ENCODE measurements at places on chromosomes 4 and X.

- no peak for DNase-seq
Measured at GRCh38 chrX:103549916-103550315, 30.6 kb upstream of the RAB40A start.

GRCh38 chr4:23135792-23136645 lies 443.3 kb downstream of the GBA3 start:
- no peak for DNase-seq

GRCh38 chrX:22090181-22090580 lies 58.1 kb downstream of the PHEX start:
- no peak for DNase-seq

DNA sequence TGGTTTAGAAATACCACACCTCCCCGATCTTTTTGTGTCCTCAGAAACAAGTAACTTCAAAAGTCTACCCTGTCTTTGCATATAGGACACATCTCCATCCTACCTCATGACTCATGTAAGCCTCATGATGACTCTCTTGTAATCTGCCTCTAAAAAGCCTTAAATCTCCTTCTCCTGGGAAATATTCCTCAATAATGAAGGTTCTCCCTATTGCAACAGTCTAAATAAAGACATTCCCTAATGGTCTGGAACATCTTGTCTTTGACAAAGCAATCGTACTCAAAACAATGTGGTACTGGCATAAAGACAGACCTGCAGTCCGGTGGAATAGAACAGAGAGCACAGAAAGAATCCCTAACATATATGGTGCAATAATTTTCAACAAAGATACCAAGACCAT lies 257.7 kb downstream of the OPHN1 start:
- DNase-seq = no peak

- no peak for DNase-seq
Measured at GRCh38 chr4:183757060-183757459, 98.0 kb downstream of the TRAPPC11 start.

GRCh38 chr4:26105815-26106699 lies 192.0 kb downstream of the SMIM20 start:
- DNase-seq = no peak
